ENCODE measurements at places on chromosomes 2 and 18.

DNA sequence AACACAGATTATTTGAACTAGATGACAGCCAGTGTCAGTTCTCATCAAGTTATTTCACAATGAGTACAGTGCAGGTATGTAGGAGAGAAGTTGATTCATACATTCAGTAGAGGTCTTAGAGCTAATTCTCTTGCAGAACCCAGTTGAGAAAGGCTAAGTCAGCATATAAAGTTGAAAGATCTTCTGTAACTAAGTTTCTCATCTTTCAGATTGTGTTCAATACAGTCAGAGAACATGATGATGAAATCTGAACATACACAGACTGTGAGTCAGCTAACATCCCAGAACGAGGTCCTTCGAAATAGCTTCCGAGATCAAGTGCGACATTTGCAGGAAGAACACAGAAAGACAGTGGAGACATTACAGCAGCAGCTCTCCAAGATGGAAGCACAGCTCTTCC lies 41.9 kb upstream of the LIMS1 start:
- DNase-seq: no peak

- no peak for DNase-seq
These were observed 242.5 kb downstream of the SH3BP4 start for GRCh38 chr2:235194351-235194750.

DNA sequence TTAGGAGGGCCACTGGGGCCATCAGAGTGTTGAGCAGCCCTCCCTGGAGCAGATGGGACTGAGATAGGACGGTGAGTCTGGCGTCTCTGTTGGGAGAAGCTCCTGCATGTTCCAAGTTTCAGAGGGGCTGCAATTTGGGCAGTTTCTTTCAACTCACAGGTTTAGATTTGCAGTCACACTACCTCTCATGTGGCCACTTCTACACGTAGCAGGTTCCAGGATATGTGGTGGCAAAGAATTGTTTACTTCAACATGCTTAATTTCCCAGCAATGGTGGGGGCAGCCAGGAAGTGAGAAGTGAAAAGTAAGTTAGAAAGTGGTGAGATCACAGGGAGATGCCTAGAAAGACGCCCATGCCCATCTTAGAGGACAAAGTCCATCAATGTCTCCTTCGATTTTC lies 9.3 kb downstream of the NCK2 start:
- no peak for DNase-seq

GRCh38 chr2:238670111-238670585 lies 177.7 kb upstream of the TWIST2 start:
- DNase-seq: no peak

- no peak for DNase-seq
These were observed 7.4 kb upstream of the NTSR2 start for GRCh38 chr2:11677136-11678055.

DNA sequence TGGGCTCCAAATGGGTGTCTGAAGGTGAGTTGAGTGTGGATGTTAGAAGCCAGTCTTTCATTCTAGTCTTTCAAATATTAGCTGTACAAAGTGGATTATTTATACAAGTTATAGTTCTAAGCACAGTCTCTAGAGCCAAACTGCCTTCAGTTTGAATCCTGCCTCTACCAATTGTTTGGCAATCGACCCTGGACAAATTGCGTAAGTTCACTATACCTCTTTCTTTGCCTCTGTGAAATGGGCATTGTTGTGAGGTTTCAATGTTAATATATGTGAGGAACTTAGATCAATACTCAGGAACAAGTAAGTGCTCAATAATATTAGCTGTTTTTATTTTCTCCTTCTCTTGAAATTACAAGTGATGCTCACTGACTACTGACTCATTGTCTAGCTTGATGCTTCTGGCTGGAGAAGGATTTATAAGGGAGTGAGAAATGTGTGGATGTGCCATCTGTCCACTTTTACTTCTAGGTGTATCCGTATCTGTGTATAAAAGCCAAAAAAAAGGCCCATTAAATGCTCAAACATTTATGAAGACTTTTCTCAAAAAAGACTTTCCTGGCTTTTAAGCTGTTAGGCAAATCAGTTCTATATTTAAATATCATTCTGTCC lies 48.1 kb upstream of the RAPH1 start:
- DNase-seq: no peak

DNA sequence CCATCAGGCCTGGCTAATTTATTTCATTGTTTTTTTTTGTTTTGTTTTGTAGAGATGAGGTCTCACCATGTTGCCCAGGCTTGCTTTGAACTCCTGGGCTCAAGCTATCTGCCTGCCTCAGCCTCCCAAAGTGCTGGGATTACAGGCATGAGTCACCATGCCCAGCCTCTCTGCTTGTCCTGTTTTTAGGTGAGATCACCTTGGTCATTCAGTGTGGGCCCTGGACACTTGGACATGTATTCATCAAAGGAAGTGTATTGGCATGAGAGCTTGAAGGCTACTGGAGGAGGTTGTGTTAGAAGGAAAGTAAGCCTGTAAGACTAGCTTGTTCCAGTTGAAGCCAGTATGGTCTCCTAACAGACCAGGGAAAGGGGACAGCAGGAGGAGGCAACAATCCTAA lies 229.2 kb upstream of the RGPD4 start:
- no peak for DNase-seq

GRCh38 chr2:70961648-70961994 lies 16.8 kb upstream of the ANKRD53 start:
- DNase-seq: no peak

DNA sequence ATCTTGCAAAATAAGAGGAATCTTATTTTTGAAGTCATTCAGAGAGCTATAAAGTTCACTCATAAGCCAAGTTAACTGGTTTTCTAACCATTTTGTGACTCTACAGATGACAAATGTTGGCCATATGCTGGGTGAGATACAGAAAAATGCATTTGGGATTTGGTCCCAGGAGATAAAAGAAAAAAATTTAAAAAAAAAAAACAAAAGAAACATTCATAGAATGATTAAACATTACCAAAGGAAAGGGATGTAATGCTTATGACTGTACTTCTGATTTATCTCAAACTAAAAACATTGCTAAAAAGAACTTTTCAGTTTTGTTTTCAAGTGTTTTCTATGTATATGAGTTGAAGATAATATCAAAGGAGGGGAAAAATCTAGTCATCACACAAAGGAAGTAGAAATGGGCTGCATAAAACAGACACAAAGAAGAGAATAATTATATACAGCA lies 43.1 kb downstream of the PELI1 start:
- no peak for DNase-seq

GRCh38 chr2:84137034-84137433 lies 322.0 kb downstream of the SUCLG1 start:
- DNase-seq: no peak

DNA sequence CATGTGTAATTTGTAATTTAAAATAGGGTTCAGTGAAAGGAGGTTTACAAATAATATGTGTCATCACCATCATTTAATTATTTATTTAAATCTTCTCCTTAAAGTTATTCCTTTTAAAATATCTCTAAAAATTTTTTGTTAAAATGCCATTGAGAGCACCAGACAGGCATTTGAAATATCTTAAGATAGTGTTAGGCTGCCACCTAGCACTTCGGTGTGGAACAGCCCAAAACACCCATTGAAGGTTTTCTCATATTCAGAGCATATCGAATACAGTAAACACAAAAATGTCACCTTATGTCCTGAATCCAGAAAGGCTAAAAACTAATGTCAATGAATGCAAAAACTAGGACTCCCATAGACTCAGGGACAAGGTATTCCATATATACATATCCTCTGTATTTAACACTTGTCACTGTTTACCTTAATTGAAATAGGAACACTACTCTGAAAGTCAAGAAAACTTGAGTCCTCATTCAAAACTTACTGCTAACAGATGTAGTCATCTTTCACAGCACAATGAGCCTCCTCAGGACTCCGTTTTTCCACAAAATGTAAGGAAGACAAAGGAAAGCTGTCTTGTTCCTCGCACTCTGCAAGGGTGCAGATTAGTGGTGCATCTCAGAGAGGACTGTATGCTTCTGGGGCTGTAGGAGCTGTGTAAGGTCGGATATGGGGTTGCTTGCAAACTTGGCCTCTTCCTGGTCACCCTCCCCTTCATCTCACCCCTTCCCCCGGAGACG lies 329.5 kb downstream of the PAX3 start:
- peak; percentile 50 for DNase-seq

GRCh38 chr2:142724186-142724585 lies 153.3 kb upstream of the KYNU start:
- no peak for DNase-seq

DNA sequence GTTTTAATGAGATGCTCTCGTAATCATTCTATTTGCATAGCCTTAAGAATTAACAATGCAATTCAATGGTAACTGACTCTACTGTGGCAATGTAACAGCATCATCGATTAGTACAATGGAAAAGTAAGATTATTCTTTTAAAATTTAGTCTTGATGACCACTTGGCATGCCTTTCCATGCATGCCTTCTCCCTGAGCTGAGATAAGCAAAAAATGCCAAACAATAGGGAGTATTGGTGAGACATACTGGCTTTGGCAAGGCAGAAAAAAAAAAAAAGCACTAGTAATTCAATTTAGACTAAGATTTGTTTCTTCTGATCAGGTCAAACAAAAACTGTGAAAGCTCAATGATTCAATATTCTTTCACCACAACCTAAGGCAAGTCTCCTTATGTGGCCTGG lies 110.8 kb upstream of the TRIB2 start:
- no peak for DNase-seq

DNA sequence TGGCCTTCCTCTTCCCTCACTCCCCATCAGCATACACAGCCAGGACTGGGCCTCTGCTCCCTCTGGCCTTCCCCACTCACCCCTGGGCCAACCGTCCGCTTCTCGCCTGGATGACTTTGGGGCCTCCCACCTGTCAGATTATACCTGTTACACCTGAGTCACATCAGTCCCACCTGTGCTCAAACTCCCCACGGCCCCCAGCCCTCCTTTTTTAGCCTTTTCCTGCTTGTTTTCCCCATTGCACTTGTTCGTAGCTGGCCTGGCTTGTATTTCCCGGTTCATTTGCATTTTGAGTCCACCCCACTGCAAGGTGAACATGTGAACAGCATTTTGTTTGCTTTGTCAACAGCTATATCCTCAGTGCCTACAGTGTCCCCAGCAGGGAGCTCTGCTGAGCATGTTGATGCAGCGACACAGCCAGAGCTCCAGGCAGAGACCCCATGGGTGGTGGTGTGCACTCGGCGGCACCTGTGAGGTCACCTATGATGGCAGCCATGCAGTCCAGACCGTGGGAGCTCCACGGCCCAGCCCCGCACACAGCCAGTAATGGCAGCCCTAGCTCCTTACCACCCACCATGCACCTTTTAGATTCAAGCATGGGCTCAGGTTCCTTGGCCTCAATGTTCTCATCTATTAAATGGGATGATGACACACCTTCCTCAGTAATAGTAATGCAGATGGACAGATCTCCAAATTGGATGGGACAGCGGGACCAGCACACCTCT lies 276.4 kb upstream of the HS6ST1 start:
- DNase-seq: no peak

- no peak for DNase-seq
These were observed 2.7 kb upstream of the LRP2 start for GRCh38 chr2:169365029-169365480.

- no peak for DNase-seq
These were observed 77.8 kb upstream of the ZNF397 start for GRCh38 chr18:35163014-35163539.

GRCh38 chr18:44803019-44803650 lies 122.4 kb downstream of the SETBP1 start:
- DNase-seq: no peak

GRCh38 chr2:29765721-29766120 lies 155.7 kb downstream of the ALK start:
- DNase-seq: no peak

DNA sequence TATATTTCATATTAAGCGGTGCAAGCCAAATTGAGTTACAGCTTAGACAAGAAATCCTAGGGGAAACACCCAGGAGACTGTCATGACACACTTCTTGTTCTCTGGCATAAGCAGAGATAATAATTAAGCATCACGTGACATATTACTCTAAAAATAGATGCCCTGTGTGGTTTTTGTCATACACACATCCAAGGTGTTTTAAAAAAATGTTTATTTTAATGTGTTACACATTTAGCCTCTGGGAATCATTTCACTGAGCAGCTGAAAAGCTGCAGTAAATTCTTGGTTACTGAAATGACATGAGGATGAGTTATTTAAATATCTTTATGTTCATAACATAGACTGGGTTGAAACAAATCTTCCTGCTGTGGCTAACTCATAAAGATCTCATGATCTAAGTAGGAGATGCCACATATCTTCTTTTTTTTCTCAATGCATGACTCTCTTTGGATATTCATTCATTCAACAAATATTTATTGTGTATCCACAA lies 38.0 kb upstream of the ERMN start:
- no peak for DNase-seq

DNA sequence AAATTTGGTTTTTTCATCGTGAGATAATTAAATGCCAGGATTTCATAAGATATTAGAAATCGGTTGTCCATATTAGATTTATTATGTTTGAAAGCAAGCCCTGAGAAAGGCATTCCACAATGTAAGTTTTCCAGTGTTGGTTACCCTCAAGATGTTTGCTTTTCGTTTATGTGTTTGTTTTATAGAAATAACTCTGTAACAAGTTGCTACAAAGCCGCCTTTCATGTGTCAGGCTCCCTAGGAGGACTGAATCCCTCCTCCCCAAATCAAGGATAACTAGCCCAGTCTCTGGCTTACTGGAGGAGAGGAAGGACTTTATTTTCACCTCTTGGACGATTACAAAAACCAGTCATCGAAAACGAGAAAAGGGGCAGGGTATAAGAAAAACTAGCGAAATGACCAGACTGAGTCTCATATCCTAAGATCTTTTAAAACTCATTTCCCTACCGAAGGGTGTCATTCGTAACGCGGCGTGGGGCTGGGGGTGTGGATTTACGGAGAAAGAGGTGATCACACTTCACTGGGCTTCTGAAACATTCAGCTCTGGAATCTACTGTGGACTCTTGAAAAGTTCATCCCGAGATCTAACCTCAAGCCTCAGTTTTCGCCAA lies 1.0 kb upstream of the PEX13 start:
- no peak for DNase-seq

- no peak for DNase-seq
These were observed 11.1 kb upstream of the SLC66A3 start for GRCh38 chr2:11144077-11144737.

GRCh38 chr2:145751629-145752028 lies 1231.7 kb upstream of the ZEB2 start:
- DNase-seq: no peak

DNA sequence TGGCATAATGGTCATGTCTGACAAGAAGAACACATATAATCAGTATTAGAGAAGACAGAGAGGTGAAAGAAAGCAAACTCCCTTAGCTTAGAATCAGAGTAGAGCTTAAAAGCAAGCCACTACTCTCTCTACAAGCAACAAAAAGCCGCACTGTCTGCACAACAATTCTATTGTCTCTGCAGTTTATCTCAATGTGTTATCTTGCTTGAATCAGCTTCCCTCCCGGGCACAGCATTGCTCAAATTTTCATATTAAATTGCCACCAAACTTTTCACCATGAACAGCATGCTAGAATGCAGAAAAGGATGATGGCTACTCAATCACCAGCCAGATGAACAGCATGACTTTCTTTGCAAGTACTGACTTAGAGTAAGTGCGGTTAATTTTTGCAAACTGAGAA lies 356.0 kb upstream of the KYNU start:
- no peak for DNase-seq

DNA sequence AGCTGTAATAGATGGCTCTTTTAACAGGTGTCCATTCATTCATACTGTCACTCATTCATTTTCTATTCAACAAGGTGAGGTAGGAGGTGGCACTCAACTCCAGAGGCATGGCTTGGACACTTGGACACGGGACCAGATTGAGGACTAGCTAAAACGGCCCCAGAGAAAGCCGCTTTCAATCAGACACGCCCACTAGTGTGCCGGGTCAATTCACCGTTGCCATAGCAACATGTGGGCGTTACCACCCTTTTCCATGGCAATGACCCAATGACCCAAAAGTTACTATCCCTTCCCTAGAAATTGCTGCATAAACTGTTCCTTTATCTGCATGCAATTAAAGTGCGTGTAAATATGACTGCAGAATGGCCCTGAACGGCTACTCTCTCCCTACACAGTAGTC lies 49.2 kb upstream of the LGALSL start:
- peak; percentile 1 for DNase-seq

All from D341Med (cell line).